ENCODE measurements at places on chromosomes 6 and 20. TPM values are rescaled to one million over a fixed set of nuclear protein-coding genes. Genes with fewer than 3 reads are reported as not detected.

The MYCT1 gene
- total RNA-seq, result 13.2 TPM

DNA sequence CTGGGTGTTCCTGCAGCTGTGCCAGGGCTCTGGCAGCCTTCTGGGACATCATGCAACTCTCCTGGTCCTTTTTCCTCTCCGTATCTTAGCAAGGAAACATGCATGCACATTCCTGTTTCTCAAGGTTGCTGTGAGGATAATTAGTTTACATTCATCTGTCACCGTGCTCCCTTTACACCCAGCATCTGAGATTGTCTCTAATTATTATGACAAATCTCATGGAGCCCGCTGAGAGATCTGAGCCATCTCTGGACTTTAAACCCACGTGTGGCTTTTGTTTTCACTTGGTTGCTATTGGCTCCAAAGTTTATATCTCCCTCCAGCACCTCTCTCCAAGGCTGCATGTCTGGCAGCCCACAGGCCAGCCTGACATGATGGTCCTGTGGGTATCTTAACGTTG is 167.6 kb downstream of the UNC5CL start:
- DNase-seq, result no peak

- no peak for DNase-seq
These were observed 14.9 kb downstream of the DYNLT1 start for GRCh38 chr6:158629367-158630221.

DNA sequence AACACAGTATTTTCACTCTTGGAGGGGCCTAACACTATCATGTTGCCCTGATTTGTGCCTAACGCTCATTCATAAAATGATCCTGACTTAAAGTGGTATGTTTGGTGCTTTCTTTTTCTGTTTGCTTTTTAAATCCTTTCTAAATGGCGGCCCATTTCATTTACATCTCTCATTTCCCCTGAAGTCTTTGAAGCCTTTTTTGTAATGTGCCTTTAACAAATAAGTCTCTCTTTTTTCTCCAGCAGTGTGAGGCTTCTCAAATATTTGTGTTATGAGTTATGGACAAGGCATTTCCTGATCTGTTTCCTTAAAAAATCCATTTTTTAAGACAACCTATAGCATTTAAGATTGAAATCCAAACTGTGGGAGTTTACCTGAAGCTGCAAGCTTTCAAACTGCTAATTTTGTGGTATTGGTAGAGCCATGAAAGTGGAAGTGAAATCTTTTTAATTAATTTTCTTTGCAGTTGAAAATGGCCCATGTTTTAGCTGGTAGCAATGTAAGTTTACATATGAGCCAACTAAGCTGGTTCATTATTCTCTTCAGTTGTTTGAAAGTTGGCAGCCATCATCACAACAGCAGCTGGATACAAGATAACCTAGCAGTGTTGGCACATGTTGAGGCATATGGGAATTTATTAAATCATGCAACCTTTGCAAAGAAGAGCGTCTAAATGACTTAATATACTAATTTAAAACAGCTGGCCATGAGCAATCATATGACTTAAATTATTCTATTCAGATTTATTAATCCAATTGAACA is 469.7 kb downstream of the CDKAL1 start:
- DNase-seq, result no peak

The RBCK1 gene
- 46.7 TPM for total RNA-seq

The MEI4 gene
- total RNA-seq, result 0.09 TPM

GRCh38 chr6:146909376-146909775 is 294.8 kb upstream of the STXBP5 start:
- no peak for DNase-seq

GRCh38 chr6:150347845-150348244 is 21.0 kb upstream of the IYD start:
- DNase-seq, result no peak

The MAFB gene
- 54.0 TPM for total RNA-seq

The MEP1A gene
- total RNA-seq, result not detected

The GPLD1 gene
- 4.1 TPM for total RNA-seq

The JAG1 gene
- 84.2 TPM for total RNA-seq

DNA sequence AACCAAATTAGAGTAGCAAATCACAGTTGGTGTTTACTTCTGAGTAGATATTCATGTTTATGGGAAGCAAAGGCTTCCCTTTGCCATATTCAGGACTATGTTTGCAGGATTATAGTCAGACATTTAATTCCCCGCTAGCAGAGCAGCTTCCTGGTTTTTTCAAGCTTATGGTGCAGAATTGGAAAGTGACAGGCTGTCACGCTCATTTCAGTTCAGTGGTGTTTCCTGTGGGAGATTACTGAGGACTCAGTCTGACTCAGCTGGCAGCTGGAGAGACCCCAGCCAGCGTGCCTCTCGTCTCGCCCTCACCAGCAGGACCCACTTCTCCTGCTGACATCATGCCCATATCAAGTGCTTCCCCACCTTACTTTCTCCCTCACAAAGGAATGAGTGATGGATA is 85.1 kb downstream of the LYRM2 start:
- no peak for DNase-seq

GRCh38 chr6:152167641-152168603 is 360.4 kb downstream of the ESR1 start:
- DNase-seq, result no peak

The USP49 gene
- 3.1 TPM for total RNA-seq

GRCh38 chr20:18645196-18645745 is 57.4 kb downstream of the DTD1 start:
- no peak for DNase-seq

DNA sequence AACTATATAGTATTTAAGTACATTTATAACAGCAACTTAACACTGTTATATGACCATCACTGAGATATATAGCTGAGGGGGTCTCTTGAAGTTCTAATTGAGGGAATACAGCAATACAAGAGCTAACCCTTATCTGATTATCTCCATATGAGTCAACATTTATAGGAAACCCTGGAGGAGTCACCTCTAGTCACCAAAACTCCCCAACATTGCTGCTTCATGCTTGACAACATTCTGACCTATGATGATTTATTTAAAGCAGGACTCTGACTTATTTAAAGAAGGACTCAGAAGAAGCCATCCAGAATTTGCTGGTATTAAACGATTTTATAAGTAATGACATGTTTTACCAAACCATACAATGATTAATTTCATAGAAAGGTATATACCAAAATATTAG is 182.6 kb upstream of the NOX3 start:
- DNase-seq, result no peak

- DNase-seq, result no peak
These were observed 499.9 kb downstream of the TFAP2A start for GRCh38 chr6:9914951-9915350.

The SEL1L2 gene
- total RNA-seq, result 16.1 TPM

GRCh38 chr20:42041000-42041565 is 422.9 kb upstream of the CHD6 start:
- no peak for DNase-seq

- DNase-seq, result no peak
These were observed 173.2 kb downstream of the TMEM242 start for GRCh38 chr6:157150076-157150475.

DNA sequence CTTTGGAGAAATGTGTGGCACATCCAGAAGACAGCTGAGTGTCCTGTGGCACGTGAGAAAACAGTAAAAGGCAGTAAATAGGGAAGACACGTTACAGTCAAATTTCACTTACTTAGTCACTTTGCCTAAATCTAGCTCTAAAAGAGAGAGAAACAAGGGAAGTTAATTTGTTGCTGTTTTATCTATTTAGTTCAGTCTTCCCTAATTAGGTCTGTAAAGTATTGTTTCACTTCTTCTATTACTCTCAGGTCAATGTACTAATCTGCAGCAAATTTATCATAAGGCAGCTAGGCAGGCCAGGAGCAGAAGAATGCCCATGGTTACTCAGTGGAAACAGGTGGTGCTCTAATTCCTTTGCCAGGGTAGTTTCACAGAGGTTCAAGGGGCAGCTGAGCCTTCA is 124.3 kb upstream of the CNR1 start:
- DNase-seq, result no peak

The STX11 gene
- 10.5 TPM for total RNA-seq

- no peak for DNase-seq
These were observed 266.1 kb upstream of the RNF24 start for GRCh38 chr20:4281258-4282055.

DNA sequence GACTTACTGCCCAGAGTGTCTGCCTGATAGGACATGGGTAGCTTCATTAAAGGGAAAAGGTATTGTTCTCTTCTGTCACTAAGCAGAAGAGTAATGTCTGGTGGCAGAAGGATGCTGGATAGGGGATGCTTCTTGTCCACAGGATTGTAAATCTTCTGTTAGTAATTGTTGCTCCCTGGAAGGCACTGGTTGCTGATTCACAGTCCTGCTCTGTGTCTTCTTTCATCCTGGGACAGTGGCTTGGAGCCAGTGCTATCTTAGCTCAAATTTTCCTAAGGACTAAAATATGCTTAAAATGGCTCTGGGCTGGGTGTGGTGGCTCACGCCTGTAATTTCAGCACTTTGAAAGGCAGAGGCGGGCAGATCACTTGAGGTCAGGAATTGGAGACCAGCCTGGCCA is 48.0 kb downstream of the SYTL3 start:
- no peak for DNase-seq

The SLC17A1 gene
- not detected for total RNA-seq
